Central memory CD4-positive, alpha-beta T cell (primary cell): ENCODE measurements at places on chromosomes 5 and 9.
A peak's percentile ranks its signal among the peaks of the same experiment; 100 is the strongest.

GRCh38 chr9:132441404-132441803 is 31.4 kb downstream of the CFAP77 start:
- DNase-seq = no peak

DNA sequence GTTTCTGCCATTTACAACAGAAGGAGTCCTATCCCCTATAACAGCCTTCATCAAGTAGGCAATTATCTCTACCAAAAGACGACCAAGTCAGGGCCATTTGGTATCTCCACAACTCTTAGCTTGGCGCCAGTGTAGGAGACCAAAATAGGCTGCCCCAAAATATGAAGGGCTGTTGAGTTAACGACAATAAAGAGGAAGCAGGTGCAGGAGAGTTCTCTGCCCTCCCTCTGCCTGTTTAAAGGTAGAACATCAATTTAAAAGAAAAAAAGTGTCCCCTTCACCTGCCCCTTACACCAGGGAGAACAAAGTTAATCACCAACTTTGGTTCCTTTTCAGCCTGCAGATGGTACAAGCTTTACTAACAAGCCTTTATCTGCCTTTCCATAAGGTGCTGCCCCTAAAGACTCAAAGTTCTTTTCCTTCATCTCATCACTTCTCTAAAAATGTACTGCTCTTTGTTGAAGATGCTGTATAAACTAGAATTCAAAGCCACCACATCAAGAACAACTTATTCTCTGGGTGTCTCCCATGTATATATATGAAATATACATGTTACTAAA is 33.3 kb downstream of the PPP1R2B start:
- DNase-seq = no peak

DNA sequence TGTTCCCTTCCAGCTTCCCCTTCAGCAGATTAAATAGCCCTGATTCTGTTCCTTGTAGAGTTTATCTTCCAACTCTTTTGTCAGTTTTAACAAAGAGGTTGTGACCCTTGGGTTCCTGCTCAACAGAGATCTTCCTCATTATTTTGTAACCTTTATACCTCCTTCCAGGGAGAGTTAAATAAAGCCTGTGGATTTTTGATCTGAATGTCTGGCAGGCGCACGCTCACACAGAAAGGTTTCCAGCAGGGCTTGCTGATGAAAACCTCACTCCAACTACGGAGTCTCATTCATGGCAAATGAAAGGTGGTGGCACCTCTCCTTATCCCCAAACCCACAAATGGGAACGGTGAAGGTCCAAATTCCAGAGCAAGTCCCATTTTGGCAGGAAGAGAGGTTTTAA is 129.0 kb downstream of the SREK1 start:
- no peak for DNase-seq

- no peak for DNase-seq
These were observed 304.4 kb upstream of the IRX4 start for GRCh38 chr5:2187156-2187555.

DNA sequence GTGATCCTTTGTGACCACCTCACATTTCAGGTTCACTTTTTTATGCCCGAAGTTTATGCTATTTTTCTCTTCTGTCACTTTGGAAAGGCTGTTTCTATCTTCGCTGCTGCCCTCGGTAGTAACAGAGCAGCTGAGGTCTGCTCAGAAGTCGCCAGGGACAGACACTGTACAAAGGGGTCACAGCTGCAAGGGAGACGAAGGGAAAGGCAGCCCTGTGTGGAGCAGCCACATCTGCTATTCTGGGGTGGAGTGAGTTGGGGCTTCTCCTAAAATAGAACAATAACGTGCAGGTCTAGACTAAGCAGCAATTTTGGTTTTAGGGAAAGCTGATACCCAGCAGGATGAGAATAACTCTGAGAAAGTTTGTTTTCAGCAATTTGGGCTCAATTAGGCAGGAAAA is 72.5 kb downstream of the ACTL7B start:
- no peak for DNase-seq

DNA sequence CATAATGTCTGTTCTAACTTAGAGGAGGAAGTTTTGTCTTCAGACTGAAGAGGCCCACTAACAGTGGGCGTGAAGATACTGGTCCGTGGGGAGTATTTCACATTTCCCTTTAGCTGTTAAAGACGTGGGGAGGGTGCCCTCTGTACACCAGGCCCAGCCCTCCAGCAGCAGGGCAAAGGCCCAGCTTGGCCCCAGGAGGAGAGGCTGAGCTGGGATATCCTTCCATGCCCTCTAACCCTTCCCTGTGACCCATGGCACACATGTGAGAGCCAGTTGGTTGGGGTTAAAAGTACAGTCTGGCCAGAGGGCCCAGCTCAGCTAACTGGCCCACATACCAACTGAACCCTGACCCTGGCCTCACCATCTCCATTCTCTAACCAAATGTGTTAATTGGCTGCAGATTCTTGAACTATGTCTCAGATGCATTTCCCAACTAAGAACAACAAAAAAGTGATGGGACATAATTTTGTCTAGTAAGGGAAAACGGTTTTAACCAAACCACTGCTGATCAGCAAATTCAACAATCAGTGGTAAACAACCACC is 74.4 kb downstream of the LHFPL2 start:
- DNase-seq = no peak

DNA sequence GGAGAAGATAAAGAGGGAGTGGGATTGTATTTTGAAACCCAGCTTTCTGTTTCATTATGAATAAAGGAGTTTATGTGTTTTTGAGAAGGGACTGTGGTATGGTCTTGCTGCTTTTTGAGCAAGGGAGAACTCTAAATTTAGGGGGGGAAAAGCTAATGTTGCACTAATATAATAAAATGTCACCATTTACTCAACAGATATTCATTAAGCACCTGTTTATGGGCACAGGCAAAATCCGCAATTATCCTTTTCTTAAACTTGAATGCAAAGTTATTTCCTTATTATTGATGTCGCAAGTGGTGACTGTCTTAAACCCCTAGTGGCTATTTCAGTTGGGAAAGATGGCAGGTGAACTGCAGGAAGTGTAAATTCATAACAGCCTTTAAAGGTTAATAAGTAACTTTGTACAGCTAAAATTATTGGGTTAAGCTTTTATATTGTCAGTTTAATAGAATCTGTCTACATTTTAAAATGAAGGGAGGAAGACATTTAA is 1.5 kb downstream of the CDC42SE2 start:
- peak; percentile 58 for DNase-seq

DNA sequence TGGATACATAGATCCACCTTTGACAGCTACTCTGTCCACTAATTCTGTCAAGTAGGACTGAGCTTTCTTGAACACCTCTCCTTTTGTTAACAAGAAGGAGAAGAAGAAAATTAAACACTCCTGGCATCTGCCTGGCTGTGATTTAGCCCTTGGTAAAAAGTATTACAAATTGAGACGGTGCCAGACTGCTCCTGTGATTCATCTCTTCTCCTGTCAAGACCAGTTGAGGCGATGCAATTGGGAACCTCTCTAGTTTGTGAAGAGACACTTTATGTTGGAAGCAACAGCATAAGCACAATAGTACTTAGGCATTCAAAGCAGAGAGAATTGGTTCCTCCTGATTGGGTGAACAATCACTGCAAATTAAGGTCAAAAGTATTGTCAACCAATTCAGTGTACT is 72.7 kb downstream of the GHR start:
- no peak for DNase-seq

DNA sequence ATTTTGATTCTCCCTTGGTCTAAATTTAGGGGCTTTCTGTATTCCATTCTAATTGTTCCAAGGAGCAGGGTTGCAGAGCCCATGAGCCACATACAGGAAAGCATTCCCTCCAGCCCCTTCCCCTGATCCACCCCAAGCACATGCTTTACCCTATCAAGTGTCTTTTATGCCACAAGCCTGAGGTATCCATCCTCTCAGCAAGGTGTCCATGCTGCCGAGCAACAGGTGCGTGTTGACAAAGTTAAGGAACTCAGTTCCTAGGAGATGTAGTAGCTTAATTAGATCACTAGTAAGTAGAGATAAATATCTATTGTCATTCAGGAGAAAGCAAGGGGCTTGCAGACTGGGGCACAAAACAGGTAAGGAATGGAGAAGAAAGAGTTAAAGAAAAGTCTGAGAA is 57.8 kb downstream of the FEM1C start:
- no peak for DNase-seq

- DNase-seq = no peak
These were observed 183.5 kb downstream of the ROR2 start for GRCh38 chr9:91766315-91767069.

GRCh38 chr5:144072518-144072927 is 97.9 kb downstream of the YIPF5 start:
- no peak for DNase-seq

GRCh38 chr5:108361771-108362170 is 20.1 kb downstream of the FBXL17 start:
- DNase-seq = no peak

DNA sequence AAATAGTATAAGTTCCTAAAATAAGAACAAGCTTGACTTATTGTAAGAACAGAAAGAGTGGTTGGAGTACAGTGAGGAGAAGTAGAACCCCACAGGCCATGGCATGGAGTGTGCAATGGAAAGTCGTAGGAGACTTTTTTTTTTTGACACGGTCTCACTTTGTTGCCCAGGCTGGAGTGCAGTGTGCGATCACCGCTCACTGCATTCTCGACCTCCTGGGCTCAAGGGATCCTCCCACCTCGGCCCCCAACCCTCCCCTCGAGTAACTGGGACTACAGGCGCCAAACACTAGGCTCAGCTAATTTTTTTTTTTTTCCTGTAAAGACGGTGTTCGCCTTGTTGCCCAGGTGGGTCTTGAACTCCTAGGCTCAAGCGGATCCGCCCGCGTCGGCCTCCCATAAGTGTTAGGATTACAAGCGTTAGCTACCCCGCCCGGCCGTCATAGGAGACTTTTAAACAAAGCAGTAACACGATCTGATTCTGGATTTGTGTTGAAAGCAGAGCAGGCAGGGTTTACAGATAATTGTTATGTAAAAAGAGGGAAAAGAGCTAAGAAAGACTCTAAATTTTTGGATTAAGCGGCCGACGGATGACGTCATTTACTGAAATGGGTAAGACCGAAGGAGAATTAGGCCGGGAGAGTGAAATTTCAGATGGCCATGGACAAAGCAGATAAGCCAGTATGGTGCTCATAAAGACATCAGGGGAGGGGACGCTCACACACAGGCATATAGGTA is 752 bp downstream of the TSTD2 start:
- DNase-seq = no peak

- no peak for DNase-seq
These were observed 42.8 kb upstream of the EGFL7 start for GRCh38 chr9:136619742-136620440.

DNA sequence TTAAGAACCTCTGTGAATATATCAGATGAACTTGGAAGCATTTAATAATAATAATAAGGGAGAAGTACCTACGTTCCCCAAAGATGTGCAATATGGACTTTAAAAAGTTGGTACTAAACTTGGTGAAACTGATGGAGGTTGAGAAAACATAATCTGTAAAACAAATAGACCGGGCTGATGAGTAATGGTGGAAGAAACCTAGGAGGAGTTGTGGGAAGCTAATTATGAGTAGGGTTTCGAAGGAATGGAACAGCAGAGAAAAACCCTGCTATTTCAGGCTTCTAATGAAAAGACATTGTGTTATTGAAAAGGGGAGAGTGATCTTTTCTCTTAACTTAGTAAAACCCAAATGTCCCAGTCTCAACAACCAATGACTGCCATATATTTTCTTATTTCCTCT is 229.3 kb downstream of the PCSK1 start:
- DNase-seq = no peak

- no peak for DNase-seq
These were observed 55.0 kb downstream of the TNPO1 start for GRCh38 chr5:72871366-72872024.

DNA sequence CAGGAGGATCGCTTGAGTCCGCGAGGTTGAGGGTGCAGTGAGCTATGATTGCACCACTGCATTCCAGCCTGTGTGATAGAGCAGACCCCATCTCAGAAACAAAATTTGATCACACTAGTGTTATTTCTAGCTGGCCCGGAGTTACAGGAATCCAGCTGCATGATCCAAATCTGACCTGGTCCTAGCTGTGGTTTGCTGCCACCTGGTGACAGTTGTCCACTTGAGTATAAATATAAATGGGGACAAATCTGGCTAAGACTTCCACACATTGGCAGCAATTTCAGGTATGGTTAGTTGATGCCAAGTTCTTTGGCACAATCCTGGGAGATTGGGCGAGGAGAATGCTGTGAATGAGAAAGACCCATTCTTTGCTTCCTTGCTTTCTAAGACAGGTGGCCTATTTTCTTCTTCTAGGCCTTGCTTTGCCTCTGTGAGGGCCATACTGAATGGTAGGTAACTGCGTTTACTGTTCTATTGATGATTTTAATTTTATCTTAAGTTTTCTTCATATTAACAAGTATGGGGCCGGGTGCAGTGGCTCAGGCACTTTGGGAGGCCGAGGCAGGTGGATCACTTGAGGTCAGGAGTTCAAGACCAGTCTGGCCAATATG is 35.4 kb downstream of the UBE2R2 start:
- DNase-seq = peak; percentile 39

DNA sequence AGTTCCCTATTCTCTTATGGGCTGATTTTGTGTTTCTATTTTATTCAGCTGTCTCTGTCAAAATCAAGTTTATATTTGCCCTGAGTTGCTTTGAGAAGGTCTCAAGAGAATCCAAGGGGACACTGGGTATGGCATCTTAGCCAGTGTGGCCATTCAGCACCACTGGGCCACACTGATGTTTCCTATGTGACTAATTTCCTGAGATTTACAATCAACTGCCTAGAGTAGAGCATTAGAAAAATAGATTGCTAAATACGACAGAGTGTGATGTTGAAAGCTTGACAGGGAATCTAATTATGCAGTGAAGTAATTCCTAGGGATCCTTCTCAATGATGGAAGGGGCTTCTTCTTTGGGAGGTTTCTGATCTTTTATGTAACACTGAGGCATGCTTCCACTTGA is 141.7 kb downstream of the SV2C start:
- DNase-seq = no peak

DNA sequence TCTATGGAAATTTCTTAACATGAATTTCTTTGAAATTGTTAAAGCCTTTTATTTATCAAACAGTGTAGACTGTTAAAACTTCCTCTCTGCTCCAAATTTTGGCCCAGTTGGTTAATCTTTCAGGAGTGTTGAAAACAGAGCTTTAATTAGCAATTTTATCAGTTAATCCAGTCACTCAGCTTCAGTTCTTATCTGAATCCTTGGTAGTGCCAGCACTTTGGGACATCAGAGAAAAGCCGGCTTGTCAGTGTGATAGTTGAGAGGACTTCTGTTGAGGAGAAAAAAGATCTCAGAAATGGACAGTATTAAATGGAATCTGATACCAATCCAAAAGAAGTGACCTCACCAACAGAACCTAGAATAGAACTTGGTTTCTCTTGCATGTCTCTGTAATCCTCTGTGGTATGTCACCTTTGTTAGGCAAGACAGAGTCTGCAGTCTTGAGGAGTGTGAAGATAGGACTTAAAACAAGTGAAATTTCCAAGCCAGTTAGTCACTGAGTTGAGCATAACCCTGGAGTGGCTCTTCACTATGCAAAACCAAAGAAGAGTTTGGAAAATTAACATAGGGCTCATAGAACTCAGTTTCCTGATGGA is 251.8 kb downstream of the NNT start:
- no peak for DNase-seq

DNA sequence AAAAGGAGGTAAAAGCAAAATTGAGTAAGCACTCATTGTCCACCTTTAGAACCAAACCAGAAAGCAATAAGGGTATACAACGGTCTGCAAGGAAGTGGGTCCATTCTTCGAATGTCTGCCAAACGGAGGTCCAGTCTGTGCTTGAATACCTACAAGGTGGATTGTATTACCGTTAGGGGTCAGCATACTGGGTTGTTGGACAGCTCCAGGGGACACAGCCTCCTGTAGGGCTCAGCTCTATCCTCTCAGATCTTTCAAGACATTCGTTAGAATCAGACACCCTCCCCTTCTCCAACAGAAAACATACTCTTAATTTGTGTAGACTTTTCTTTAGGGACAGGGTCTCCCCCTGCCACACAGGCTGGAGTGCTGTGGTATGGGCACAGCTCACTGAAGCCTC is 5.5 kb downstream of the ASTN2 start:
- no peak for DNase-seq
